ENCODE measurements at places on chromosomes 2 and 18. TPM values are rescaled to one million over a fixed set of nuclear protein-coding genes. Genes with fewer than 3 reads are reported as not detected.

Gene KCNG2
- total RNA-seq: not detected

Gene SH3RF3
- total RNA-seq: 1.3 TPM

Gene CTAGE1
- total RNA-seq: not detected

Gene MYCN
- 2.3 TPM for total RNA-seq

DNA sequence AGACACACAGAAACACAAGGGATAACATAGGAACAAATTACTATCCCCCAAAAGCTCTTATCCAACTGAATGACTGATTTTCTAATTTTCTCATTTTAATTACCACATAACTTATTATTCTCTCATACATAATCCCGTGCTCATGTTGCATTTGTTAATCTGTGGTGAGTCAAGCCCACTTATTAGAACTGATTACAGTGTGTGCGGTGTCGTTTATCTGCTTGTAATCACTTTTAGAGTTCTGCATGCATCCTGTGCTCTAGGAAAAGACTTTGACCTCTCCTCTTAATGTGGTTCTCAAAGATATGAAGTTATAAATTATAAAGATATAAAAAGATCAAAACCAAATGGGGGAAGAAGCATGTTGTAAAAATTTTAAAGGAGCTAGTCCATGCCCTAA is 29.7 kb downstream of the CNDP1 start:
- no peak for DNase-seq

- DNase-seq: no peak
These were observed 28.2 kb downstream of the CDKL4 start for GRCh38 chr2:39215545-39215944.

DNA sequence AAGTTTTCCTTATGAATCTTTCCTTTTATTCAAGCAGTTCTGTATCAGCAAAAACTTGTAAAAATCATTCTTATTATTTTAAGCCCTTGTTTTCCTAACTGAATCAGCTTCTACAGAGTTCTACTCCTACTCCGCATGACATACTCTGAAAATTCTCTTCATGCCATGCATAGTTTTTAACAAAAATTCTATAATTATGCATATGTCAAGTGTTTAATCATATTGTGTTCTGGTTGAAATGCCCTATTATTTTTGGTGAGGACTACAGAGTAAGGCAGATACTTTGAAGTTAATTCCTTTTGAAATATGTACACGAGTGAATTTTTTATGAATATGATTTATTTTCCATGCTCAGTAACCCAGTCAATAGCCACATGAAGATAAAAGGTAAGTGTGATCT is 28.8 kb downstream of the ANKRD30B start:
- no peak for DNase-seq

Data from left colon (tissue), 2 donors.